ENCODE measurements at places on chromosomes 12 and 14.
A peak's percentile ranks its signal among the peaks of the same experiment; 100 is the strongest.

- no peak for DNase-seq
Measured at GRCh38 chr12:124548854-124549378, 18.5 kb downstream of the NCOR2 start.

- DNase-seq: peak; percentile 3
Measured at GRCh38 chr12:123973552-123974341, 732 bp downstream of the ZNF664 start.

DNA sequence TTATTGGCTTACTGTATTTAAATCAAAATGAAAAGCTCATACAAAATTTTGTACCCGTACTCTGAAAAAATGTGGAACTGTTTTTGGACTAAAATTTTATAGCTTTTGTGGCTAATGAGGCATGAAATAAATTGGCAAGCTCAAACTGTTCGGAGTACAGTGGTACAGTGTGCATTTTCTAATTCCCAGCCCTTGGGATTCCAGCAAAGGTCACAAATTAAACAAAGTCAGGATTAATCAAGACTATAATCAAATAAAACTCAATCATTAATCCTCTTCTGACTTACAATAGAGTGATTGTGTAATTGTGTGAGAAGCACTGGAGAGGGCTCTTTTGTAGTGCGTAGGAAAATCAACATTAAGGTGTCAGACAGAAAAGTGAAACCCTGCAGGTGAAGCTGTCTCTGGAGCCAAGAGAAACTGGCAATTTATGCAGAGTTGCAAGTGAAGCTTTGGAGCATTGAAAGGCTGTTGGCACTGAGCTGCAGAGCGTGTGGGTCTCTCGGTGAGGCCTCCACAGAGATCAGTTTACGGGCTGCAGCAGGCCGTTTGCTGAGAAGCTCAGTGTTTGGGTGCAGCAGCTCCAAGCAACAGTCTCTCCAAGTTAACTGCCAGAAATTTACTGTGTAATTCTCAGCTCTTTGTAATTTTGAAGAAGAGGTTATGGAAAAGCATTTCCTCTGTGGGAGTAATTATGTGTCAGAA, 275.9 kb downstream of the FBXL14 start:
- no peak for DNase-seq

GRCh38 chr14:52694761-52695480, 437 bp downstream of the ERO1A start:
- peak; percentile 69 for DNase-seq

- DNase-seq: no peak
Measured at GRCh38 chr12:33586576-33586975, 147.0 kb upstream of the SYT10 start.

DNA sequence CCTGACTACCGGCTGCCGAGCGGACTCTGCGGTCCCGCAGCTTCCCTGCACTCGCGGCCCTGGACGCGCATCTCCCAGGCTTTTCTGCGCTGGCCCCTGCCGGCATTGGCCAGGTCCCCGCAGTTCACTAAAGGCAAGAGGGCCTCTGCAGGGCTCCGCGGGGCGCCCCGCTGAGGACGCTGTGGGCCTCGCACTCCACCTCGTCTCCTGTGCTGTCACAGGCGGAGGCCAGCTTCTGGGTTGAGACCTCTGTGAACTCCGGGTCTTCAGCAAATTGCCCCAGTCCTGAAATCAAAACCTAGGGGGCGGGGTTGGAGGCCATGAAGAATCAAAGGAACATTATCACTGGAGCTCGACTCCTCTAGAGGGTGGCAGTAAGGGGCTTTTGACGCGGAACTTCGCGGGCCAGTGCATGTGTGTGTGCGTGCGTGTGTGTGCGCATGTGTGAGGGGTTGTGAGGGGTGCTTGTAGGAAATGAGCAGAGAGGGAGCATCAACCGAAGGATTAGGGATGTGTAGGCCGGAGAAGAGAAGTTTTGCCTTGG, 68.5 kb upstream of the CAPRIN2 start:
- peak; percentile 21 for DNase-seq

GRCh38 chr12:96227365-96228106, 33.4 kb downstream of the ELK3 start:
- DNase-seq: no peak
